Lower lobe of right lung (tissue), 2 donors: ENCODE measurements at places on chromosomes 2 and 18. TPM values are rescaled to one million over a fixed set of nuclear protein-coding genes. Genes with fewer than 3 reads are reported as not detected.
A peak's percentile ranks its signal among the peaks of the same experiment; 100 is the strongest.

Gene CRACDL
- total RNA-seq, result 17.8 TPM

Gene SERPINB4
- not detected for total RNA-seq

Gene LHCGR
- 0.30 TPM for total RNA-seq

Gene PCARE
- 0.95 TPM for total RNA-seq

Gene EHD3
- 11.0 TPM for total RNA-seq

Gene LRRTM4
- 0.77 TPM for total RNA-seq

GRCh38 chr2:16151281-16151570, 210.9 kb downstream of the MYCN start:
- no peaks in the 10 kb centered on the region for H3K4me1 ChIP-seq
- no peaks in the 10 kb centered on the region for H3K36me3 ChIP-seq
- H3K27me3 ChIP-seq, result no peaks in the 10 kb centered on the region

DNA sequence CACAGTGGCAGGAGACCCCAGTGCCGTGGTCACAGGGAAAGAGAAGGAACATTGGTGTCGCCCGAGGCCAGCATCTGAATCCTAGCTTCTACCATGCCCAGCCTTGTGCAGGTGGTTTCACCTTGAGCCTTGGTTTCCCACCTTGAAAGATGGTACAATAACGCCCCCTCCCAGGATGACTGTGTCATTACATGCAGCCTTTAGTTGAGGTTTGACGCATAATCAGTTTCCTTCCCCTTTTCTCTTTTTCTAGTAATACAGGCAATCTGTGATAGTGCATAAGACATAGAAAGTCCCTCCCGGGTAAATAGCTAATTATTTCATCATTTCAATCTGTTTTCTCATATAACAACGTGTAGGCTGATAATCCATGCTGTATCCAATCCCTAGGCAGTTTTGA, 29.8 kb upstream of the ZNF407 start:
- H3K27ac ChIP-seq, result no peak overlapping the region
- H3K4me1 ChIP-seq, result no peaks in the 10 kb centered on the region
- H3K4me3 ChIP-seq, result no peak overlapping the region
- no peaks in the 10 kb centered on the region for H3K27me3 ChIP-seq
- DNase-seq, result no peak

DNA sequence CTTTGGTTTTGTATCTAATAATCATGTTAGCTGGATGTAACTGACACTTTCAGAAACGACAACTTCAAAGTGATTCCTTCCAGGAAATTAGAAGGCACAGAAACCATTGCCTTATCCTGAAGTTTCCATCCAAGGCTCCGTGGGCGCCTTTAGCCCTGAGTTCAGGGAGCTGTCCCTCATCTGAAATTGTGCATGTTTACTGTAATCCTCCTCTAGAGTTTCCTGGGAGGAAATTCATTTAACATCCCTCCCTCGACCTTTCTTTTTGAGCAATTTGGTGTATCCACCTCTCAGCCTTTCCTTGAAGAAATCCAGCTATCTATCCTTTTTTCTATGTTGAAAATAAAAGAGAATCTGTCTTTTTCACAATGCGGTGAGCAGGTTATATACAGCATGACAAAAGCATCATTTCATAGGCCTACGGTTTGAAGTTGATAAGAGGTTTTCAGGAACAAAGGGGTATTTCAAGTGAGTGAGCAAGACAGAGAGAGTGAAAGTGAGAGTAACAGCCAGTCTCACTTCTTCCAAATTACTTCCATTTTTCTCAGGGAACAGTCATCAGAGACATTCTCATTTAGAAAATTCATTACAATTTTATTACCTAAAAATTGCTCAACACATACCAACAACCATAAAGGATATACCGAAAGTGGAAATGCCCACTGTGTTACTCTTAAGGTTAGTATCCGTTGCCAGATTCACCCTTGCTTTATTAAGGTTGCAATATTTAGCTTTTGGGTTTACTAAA, 167.3 kb downstream of the MREG start:
- H3K27ac ChIP-seq, result no peak overlapping the region
- no peak for DNase-seq
- no peak overlapping the region for H3K4me3 ChIP-seq
- peaks cover 5% of the 10 kb centered on the region for H3K4me1 ChIP-seq
- H3K27me3 ChIP-seq, result no peaks in the 10 kb centered on the region
- no peaks in the 10 kb centered on the region for H3K36me3 ChIP-seq

GRCh38 chr18:78480262-78481054, 499.2 kb upstream of the SALL3 start:
- no peaks in the 10 kb centered on the region for H3K4me1 ChIP-seq
- no peaks in the 10 kb centered on the region for H3K36me3 ChIP-seq
- no peaks in the 10 kb centered on the region for H3K27me3 ChIP-seq
- H3K4me3 ChIP-seq, result no peak overlapping the region
- H3K27ac ChIP-seq, result no peak overlapping the region

- no peaks in the 10 kb centered on the region for H3K4me1 ChIP-seq
- no peak overlapping the region for H3K4me3 ChIP-seq
- DNase-seq, result no peak
- H3K27me3 ChIP-seq, result no peaks in the 10 kb centered on the region
- no peak overlapping the region for H3K27ac ChIP-seq
Observed at GRCh38 chr2:25567406-25567805, 106.0 kb downstream of the DTNB start.

DNA sequence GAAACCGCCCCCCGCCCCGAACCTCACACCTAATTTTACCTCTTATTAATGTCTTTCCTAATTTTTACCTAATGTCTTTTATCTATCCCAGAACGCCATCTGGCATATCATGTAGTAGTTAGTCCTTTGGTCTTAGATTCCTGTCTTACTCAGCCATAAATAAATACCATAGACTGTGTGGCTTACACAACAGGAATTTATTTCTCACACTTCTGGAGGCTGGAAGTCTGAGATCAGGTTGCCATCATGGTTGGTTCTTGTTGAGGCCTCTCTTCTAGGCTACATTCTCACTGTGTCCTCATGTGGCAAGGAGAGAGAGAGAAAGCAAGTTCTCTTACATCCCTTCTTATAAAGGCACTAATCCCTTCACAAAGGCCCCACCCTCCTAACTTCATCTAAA, 46.8 kb downstream of the RHBDD1 start:
- no peak overlapping the region for H3K27ac ChIP-seq
- no peaks in the 10 kb centered on the region for H3K36me3 ChIP-seq
- DNase-seq, result no peak
- no peak overlapping the region for H3K4me3 ChIP-seq
- H3K4me1 ChIP-seq, result no peaks in the 10 kb centered on the region

- no peak for DNase-seq
- H3K27ac ChIP-seq, result no peak overlapping the region
- H3K4me3 ChIP-seq, result no peak overlapping the region
- no peaks in the 10 kb centered on the region for H3K27me3 ChIP-seq
- H3K36me3 ChIP-seq, result peaks cover 6% of the 10 kb centered on the region
Observed at GRCh38 chr2:71528749-71529148, 75.4 kb downstream of the DYSF start.

DNA sequence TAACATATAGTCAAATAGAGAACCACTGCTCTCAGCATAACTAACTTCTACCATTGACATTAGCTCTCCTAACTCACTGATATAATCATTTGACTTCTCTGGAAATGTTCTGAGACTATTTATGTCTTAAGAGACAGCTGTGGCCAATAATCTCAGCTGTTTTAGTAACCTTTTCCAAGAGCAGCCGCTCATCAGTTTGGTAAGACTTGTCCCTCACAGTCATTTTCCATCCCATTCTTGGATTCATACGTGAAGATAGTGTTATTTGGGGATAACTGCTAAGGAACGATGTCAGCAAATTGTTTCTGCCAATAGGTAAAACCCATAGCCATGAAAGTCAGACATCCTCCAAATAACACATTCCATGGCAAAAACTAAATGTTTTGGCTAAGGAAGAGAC, 127.8 kb downstream of the LNPK start:
- no peak for DNase-seq
- no peaks in the 10 kb centered on the region for H3K4me1 ChIP-seq
- H3K27ac ChIP-seq, result no peak overlapping the region
- H3K4me3 ChIP-seq, result no peak overlapping the region
- no peaks in the 10 kb centered on the region for H3K36me3 ChIP-seq

- H3K4me3 ChIP-seq, result no peak overlapping the region
- no peaks in the 10 kb centered on the region for H3K27me3 ChIP-seq
- no peaks in the 10 kb centered on the region for H3K36me3 ChIP-seq
- peaks cover 9% of the 10 kb centered on the region for H3K4me1 ChIP-seq
Observed at GRCh38 chr18:78192054-78192453, 787.6 kb upstream of the SALL3 start.

DNA sequence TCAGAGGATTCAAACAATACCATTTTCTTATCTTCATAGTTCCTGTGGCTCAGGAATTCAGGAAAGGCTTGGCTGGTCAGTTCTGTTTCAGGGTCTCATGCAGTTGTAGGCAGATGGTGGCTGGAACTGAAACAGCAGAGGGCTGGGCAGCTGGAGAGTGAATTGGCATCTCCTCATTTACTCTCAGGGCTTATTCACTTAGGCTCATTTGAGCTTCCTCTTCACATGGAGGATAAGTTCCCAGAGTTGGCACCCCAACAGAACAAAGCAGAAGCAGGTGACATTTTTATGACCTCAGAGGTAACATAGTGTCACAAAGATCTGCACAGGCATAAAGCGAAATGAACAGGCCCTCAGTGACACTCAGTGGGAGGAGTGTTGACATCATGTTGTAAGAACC, 66.1 kb downstream of the RBBP8 start:
- H3K27ac ChIP-seq, result no peak overlapping the region
- no peaks in the 10 kb centered on the region for H3K27me3 ChIP-seq
- no peaks in the 10 kb centered on the region for H3K4me1 ChIP-seq
- no peak overlapping the region for H3K4me3 ChIP-seq
- peaks cover 29% of the 10 kb centered on the region for H3K36me3 ChIP-seq
- DNase-seq, result no peak

DNA sequence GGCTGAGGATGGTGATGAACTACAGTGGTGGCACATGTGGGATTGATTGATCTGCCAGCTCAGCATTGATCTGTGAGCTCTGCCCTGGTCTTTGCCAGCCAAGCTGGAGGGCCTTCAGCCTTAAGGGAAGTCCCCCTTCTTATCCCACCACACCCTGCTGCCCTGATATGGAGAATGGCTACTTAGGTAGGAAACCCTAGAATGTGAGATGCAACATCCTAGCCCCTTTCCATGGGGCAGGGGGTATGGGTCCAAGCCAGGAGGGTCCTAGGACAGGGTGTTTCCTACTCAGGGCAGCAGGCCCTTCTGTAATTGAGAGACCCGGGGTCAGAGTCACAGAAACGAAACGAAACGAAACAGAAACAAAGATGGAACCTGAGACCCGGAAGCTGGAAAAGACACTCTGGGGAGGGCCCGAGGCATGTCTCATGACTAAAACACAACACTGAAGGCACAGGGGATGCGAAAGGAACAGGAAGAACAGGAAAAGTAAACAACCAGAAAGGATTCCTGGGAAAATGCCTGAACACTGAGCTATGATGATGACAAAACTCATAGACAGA, 16.9 kb upstream of the SULT1C2 start:
- no peaks in the 10 kb centered on the region for H3K36me3 ChIP-seq
- no peak overlapping the region for H3K27ac ChIP-seq
- DNase-seq, result no peak

DNA sequence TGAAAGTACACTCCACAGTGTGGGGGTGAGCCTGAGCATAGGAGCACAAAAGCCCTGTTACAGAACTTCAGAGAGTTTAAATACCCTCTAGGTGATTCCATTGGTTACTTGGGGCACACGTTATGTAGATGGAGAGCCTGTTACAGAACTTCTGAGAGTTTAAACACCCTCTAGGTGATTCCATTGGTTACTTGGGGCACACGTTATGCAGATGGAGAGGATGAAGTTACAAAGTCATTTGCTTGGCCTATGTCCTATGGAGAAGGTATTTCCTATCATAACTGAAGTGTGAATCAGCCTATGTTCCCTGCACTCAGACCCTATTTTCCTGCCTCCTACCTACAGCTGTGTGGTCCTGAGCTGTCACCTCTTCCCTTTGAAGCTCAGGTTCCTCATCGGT, 3.8 kb upstream of the CAPN10 start:
- H3K27ac ChIP-seq, result no peak overlapping the region
- no peak for DNase-seq
- H3K4me1 ChIP-seq, result peaks cover 54% of the 10 kb centered on the region
- H3K36me3 ChIP-seq, result peaks cover 7% of the 10 kb centered on the region

DNA sequence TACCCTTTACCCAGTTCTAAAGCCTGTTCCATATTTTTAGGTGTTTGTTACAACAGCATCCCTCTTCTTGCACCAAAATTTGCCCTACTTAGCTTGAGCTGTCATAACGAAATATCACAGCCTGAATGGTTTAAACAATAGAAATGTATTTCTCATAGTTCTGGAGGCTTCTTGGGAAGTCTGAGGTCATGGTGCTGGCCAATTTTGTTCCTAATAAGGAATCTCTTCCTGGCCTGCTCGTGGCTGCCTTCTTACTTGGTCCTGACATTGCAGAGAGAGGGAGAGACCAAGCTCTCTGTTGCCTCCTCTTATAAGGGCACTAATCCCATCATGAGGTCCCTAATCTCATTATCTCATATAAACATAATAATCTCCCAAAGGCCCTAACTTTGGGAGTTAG, 267.8 kb downstream of the PID1 start:
- H3K4me1 ChIP-seq, result no peaks in the 10 kb centered on the region
- H3K27ac ChIP-seq, result no peak overlapping the region
- no peak for DNase-seq
- no peaks in the 10 kb centered on the region for H3K27me3 ChIP-seq

DNA sequence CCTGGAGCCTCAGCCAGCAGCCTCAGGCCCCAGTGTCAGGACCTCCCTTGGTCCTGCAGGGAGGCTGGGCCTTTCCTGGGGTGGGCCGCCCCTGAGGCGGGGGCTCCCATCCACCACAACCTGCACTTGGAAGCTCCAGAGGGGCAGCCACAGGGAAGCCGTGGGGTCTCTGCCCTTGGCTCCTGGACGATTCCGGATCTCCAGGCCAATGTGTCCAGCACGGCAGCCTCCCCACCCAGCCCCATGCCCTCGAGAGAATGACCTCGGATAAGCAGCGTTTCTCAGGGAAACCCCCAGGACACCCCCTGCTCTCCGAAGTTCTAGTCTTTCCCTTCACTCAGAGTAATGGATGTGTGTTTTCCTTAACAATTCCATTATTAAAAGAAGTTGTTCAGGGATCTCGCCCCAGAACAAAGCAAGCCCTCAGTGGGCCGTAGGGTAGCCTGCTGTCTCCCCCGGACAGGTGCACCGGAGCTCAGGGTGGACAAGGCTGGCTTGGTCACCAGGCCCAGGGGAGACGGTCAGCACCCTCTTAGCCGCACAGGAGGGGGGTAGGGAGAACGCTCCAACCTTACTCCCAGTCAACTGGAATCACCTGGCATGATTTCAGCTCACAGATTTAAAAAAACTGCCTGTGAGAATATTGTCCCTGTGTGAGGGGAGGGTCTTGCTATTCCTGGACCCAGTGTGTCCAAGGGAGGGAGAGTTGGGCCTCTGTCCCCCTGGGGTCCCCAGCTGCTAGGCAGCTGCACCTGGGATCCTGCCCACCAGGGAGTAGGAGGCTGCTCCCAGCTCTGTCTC, 72.2 kb upstream of the OTOS start:
- H3K4me3 ChIP-seq, result no peak overlapping the region
- H3K27ac ChIP-seq, result peak overlapping the region; percentile 56
- no peaks in the 10 kb centered on the region for H3K4me1 ChIP-seq
